ENCODE measurements at places on chromosomes 7 and 10.

GRCh38 chr7:35004531-35005095, 32.7 kb downstream of the DPY19L1 start:
- no peak overlapping the region for H3K27ac ChIP-seq
- H3K27me3 ChIP-seq = no peaks in the 10 kb centered on the region
- DNase-seq = no peak
- no peaks in the 10 kb centered on the region for H3K36me3 ChIP-seq
- no peaks in the 10 kb centered on the region for H3K4me1 ChIP-seq

- H3K27ac ChIP-seq = no peak overlapping the region
- no peaks in the 10 kb centered on the region for H3K36me3 ChIP-seq
Observed at GRCh38 chr10:42982891-42983506, 93.9 kb upstream of the RET start.

DNA sequence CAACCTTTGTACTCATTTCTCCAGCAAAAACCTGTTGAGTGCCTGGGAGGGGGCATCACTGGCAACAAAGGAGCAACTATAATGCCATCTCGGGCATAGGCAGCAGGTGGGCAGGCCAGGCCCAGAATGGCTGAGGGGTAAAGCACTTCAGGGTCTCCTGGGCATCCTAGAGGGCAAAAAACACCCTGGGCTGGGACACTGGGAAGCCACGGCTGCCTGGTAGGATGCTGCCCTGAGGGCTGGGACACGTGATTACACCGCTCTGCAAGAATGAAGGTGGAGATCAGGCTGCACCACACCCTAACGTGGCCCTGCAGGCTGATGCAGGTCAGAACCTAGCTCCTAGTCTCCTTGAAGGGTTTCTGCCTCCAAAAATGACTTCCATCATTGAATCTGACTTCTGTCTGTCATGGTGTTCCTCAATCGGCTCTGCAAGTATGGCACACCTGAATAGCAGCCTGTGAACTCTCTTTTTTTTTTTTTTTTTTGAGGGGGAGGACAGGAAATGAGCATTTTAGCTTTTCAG, 4.5 kb upstream of the TRAPPC14 start:
- no peak for DNase-seq
- H3K4me1 ChIP-seq = peaks cover under 1% of the 10 kb centered on the region
- H3K27ac ChIP-seq = no peak overlapping the region
- H3K4me3 ChIP-seq = no peak overlapping the region
- H3K36me3 ChIP-seq = no peaks in the 10 kb centered on the region

DNA sequence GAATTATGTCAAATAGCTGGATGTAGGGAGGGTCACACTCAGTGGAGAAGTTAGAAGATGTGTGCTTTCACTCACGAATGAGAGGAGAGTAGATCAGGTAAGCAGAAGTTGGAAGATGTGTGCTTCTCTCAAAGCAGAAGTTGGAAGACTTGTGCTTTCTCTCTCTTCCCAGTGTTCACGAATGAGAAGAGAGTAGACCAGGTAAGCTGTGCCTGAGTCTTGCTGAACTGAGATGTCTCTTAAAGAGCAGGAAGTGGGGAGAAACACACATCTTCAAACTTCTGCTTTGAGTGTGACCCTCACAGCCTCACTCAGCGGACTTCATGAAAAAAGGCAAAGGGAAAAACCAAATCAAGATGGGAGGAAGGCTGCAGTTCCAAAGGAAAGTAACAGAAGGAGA, 7.0 kb upstream of the TMEM243 start:
- no peak for DNase-seq
- H3K36me3 ChIP-seq = no peaks in the 10 kb centered on the region
- no peaks in the 10 kb centered on the region for H3K27me3 ChIP-seq
- H3K27ac ChIP-seq = no peak overlapping the region
- no peak overlapping the region for H3K4me3 ChIP-seq

- peak overlapping the region; percentile 94 for H3K4me3 ChIP-seq
- no peaks in the 10 kb centered on the region for H3K27me3 ChIP-seq
- DNase-seq = peak; percentile 71
- H3K36me3 ChIP-seq = no peaks in the 10 kb centered on the region
Observed at GRCh38 chr10:22253580-22253882, 35.7 kb upstream of the EBLN1 start.

Data from psoas muscle (tissue), 8 donors.